Kidney epithelial cell (primary cell): ENCODE measurements at places on chromosomes 7 and 10.
A peak's percentile ranks its signal among the peaks of the same experiment; 100 is the strongest.

DNA sequence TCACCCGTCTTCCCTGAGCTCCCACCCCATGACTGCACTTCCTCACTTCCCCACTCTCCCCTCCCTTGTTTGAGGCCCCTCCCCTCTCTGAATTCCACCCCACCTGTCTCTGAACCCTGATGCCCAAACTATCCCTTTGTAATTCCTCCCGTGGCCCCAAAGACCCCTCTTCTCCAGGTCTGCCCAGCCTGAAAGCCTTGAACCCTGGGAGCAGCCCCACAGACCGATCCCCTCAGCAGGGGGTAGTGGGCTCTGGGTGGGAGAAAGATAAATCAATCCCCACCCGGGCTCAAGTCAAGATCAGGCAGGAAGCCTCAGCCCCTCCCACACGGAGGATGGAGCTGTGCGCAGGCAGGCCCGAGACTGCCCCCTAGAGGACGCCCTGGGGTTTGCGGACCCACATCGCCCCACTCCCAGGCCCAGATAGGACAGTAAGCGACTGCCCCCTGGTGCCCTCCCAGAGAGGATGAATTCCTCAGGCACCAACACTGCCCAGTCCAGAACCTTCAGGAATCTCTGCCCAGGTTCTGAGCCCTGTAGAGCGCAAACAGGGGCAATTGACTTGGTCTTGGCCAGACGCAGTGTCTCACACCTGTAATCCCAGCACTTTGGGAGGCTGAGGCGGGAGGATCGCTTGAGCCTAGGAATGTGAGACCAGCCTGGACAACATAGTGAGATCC, 11.7 kb downstream of the HSPB1 start:
- peak; percentile 63 for DNase-seq

DNA sequence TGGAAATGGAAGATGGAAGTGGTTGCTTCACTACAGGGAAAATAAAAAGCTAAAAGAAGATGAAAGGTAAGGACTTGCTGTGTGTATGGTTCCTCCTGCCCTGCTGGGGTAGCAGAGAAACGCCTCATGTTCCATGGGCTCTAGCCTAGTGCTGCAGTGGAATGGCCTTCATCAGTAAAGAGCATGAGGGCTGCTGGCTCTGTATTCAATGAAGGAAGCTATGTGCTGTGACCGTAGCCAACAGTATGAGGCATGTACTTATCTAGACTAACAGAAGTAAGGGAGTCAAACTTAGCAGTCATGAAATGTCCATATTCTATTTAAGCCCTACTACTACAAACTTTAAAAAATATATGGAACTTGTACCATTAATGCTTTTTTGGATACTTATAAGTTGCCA, 54.3 kb downstream of the GDI2 start:
- DNase-seq, result no peak

GRCh38 chr10:119769886-119770285, 44.0 kb downstream of the INPP5F start:
- no peak for DNase-seq

DNA sequence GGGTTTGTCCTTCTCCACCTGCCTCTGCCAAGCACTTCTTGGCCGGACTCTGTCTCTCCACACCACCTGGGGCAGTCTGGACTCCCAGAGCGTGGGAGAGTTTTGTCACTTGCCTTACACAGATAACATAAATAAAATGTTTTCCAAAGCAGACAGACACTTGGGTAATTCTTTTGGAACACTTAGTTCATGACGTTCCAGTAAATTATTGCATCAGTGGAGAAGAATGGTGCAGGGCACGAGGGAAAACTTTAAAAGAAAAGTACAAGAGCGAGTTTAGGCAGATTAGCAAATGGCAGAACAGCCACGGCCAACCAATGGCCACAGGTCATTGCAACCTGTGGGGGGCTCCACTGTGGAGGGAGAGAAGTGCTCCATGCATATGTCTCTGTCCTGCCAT, 170.6 kb upstream of the GRB10 start:
- no peak for DNase-seq

DNA sequence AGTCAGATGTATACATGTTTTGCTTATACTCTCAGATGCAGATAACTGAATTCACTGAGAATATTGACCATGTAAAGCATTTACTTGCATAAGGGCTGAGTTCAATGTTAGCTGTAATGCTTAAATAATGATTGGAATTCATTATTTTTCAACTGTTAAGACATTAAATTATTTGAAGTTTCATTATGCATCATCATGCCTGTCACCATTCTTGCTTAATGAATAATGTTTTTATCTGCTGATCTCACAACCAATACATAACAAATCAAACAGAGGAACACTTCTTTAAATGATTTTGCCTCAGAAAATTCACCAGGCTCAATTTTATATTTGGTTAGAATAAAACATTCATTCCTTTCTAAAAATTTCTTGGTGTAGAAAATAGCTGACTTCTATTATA, 233.4 kb downstream of the GPR37 start:
- no peak for DNase-seq

- DNase-seq, result no peak
Observed at GRCh38 chr10:65396997-65397396, 1528.8 kb upstream of the LRRTM3 start.

DNA sequence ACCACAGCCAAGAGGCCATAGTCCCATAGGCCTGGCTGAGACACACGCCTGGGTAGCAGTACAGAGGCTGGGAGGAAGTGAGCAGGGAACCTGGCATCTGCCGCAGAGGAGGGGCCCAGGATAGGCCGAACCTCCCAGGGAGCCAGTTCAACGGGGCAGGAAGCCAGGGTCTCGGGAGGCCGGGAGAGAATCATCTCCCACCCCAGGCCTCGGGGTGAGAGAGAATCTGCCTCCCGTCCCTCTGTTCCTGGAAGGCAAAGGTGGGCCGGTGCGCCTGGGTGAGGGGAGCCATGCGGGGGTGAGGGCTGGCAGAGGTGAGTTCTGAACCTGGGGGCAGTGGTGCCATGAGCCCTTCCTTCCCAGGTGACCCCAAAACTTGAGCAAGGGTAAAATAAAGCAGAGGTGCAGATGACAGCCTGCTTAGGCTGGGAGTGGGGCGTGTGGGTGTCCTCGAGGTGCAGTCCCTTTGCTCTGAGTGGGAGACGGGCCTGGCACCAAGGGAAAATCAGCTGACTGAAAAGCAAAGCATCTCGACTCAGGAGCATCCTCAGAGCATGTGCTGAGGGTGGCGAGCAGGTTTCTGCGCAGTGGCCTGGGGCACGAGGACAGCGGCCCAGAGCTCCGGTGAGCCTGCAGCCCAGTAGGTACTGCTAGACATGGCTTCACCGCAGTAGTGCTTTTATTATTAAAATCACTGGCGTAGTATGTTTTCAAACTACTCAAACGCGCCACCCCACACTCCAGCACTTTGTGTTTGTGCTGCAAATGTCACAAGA, 15.5 kb downstream of the AGAP3 start:
- no peak for DNase-seq

- DNase-seq, result no peak
Observed at GRCh38 chr10:132688580-132689420, 97.1 kb downstream of the NKX6-2 start.

- DNase-seq, result no peak
Observed at GRCh38 chr10:44781131-44781530, 130.0 kb upstream of the TMEM72 start.

DNA sequence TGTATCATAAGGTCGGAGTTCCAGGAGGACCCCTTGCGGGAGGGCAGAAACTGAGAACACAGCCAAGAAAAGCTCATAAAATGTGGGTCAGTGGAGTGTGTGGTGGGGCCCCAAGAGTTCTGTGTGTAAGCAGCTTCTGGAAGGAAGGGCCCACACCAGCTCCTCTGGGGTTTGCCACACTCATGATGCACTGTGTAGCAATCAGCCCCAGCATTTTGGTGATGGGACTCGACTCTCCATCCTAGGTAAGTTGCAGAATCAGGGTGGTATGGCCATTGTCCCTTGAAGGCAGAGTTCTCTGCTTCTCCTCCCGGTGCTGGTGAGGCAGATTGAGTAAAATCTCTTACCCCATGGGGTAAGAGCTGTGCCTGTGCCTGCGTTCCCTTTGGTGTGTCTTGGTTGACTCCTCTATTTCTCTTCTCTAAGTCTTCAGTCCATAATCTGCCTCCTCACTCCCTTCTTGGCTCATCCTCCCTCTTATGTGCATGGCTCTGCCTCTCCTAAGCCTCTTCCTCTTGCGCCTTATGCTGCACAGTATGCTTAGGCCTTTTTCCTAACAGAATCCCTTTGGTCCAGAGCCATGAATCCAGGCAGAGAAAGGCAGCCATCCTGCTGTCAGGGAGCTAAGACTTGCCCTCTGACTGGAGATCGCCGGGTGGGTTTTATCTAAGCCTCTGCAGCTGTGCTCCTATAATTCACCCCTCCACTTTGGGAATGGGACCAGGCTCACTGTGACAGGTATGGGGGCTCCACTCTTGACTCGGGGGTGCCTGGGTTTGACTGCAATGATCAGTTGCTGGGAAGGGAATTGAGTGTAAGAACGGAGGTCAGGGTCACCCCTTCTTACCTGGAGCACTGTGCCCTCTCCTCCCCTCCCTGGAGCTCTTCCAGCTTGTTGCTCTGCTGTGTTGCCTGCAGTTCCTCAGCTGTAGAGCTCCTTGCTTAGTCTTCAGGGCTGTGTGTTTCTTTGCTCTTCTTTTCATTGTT, 17.8 kb downstream of the PRSS2 start:
- DNase-seq, result no peak

DNA sequence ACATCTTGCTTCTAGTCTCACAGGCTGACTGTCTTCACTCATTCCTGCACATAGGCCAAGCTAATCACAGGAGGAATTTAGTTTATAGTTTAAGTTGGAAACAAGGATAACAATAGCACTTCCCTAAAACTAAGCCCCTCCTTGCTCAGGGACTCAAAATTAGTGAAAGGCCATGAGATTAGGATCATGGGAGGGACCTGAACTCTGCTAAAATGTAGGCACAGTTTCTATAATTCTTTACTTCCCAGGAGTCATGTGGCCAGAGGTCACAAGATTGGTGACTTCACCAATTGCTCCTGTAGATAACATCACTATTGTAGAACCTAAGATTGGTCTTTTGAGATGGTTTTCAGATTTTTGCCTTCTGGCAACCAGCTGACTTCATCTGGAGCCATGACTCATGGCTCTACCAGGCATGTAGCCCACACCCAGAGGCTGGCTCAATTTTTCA, 14.8 kb upstream of the UPP1 start:
- DNase-seq, result no peak

- no peak for DNase-seq
Observed at GRCh38 chr7:121279060-121279620, 49.7 kb upstream of the WNT16 start.

DNA sequence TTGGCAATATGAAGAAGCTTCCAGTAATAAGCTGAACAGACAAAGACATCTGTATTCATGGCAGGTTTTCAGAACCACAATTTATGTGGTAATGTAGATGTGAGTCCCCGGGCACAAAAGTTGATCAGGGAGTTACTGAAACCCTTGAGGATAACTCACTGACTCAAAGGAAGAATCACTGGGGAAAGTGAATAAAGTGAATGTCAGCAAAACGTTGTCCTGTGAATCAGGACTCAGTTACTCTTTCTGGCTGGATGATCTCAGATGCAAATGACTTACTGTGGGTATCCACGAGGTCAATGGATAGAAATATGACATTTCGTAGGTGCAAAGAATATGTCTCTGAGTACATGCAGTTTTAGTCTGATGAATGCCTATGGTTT, 172.8 kb upstream of the CTBP2 start:
- no peak for DNase-seq

DNA sequence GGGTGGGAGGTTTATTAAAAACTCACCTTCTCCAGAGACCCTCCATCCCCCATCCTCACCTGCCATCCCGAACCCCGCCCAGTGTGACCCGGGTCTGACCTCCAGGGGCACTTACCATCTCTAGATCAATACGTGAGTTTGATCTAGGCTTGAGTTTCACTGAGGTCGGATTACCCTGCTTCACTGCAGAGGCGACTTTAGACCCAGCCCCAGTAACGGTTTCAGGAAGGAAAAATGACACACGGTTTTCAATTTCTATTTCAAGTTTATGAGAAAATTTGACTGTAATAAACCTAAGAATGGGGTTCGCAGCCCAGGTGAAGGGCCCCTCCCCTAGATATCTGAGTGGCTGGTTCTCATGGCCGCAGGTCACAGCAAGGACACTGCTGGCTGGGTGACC, 33.1 kb downstream of the RCC1L start:
- no peak for DNase-seq

- no peak for DNase-seq
Observed at GRCh38 chr7:74590813-74591212, 66.7 kb upstream of the GTF2I start.

DNA sequence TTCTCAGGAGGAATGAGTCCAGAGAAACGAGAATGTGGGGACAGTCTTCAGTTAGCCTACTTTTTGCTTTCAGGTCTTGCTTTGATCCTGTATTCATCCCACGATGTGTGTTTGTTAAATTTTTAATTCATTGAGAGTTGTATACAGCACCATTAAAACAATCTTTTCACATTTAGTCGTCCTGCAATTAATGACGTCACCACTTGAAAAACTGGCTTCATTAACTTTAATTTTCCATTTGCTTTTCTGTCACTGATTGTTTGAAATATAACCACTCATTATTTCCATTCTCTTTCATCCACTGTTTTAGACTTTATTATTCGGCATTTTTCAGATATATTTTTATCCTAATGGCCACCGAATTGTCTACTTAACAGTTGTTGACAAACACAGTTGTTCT, 146.9 kb downstream of the TFEC start:
- no peak for DNase-seq

- no peak for DNase-seq
Observed at GRCh38 chr10:77249901-77250459, 387.6 kb downstream of the KCNMA1 start.

GRCh38 chr7:84812021-84812420, 374.8 kb downstream of the SEMA3D start:
- DNase-seq, result no peak

DNA sequence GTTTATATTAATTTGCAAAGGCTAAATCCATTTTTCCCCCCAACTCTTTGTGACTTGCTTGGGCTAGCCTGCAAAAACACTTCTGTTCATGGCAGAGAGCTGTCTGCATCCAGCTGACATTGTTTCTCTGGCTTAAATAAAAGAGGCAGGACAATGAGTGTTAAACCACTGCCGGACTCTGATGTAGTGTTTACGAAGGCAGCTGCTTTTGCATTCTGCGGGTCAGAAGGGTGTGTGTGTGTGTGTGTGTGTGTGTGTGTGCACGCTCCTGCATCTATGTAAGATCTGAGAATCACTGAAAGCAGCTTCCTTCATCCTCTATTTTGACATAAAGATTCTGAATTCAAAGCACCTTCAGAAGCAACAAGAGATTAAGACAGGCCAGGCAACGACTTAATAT, 28.3 kb downstream of the NRP1 start:
- no peak for DNase-seq

DNA sequence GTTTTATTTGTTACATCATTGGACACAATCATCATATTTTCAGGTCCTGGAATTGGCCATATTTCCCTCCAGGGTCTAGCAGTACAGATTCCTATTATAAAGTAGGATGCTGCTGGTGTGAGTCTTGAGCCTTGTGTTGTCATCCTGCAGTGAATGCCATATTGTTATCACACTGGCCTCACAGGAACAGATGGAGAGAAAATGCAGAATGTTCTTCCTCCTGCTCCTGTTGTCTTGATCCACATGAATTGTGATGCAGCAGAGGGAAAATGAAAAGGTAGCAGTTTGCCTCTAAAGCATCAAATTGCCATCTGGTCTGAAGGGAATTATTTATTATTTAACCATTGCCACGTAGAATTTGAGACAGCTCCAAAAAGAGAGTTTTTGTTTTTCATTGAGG, 248.6 kb downstream of the GPAM start:
- DNase-seq, result no peak
